ENCODE measurements at places on chromosomes 1 and 21.
A peak's percentile ranks its signal among the peaks of the same experiment; 100 is the strongest.

- no peak for DNase-seq
These were observed 128.8 kb downstream of the KCNJ6 start for GRCh38 chr21:37787456-37787855.

GRCh38 chr1:15245593-15246360, 1.2 kb upstream of the FHAD1 start:
- DNase-seq = no peak

- DNase-seq = no peak
These were observed 227.2 kb downstream of the PTGER3 start for GRCh38 chr1:70820396-70820795.

DNA sequence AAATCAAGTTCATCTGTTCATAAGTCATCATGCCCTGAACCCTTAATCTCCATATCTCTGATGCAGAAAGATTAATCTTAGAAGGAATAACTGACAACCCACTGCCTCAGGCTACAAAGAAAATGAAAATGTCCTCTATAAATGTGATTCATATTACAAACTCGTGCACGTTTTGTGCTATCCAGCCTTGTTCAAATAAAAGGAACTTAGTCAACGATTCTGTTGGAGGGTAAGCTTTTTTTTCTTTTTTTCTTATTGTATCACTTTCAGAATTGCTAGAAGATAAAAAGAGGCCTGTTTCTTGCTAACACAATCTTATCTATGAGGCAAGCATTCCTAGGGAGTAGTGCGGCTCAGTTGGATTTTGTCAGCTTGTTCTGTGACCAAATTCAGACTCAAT, 228.4 kb downstream of the TM2D1 start:
- DNase-seq = no peak

DNA sequence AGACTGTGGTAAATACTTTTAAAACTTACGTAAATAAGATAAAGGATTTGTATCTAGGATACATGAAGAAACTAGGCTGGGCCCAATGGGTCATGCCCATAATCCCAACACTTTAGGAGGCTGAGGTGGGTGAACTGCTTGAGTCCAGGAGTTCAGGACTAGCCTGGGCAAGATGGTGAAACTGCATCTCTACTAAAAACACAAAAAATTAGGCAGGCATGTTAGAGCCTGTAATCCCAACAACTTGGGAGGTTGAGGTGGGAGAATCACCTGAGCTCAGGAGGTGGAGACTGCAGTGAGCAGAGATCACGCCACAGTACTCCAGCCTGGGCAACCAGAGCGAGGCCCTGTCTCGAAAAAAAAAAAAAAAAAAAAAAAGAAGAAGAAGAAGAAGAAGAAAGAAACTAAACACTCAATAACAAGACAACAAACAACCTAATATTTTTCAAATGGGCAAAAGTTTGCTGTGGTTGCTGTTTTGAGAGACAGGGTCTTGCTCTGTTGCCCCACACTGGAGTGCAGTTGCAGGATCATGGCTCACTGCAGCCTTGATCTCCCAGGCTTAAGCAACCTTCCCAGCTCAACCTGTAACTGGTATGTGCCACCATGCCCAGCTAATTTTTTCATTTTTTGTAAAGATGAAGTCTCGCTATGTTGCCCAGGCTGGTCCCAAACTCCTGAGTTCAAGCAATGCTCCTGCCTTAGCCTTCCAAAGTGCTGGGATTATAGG, 78.3 kb downstream of the EIF4G3 start:
- no peak for DNase-seq

DNA sequence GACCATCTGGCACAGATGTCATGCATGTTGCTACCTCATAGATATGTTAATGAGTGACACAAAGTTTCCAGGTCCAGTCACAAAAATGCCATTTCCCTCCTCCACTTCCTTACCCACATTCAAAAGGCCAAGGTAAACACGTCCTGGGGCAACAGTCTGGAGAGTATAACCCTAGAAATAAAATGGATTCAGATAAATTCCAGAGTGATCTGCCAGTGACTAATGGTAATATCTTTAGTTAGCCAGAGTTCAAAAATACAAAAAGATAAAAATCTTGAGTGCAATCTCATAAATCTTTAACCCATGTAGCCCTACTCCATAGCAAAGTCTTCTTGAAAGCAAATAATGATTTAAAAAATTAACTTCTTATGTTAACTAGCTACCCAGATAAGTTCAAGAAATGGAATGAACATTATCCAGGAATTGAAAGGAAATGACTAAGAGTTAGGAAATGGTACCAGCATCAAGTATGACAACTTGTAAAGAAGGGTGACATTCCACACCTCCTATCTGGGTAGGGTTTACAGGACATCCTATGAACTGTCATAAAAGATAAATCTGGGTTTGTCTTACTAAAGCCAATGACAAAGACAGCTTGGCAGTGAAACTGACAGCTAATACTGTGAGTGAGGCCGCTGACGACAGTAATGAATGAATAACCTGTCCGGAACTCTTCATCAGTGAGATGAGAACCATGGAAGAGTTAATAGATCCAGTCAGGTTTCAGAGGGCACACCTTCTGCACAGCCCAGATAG, 18.1 kb downstream of the RGS2 start:
- no peak for DNase-seq

DNA sequence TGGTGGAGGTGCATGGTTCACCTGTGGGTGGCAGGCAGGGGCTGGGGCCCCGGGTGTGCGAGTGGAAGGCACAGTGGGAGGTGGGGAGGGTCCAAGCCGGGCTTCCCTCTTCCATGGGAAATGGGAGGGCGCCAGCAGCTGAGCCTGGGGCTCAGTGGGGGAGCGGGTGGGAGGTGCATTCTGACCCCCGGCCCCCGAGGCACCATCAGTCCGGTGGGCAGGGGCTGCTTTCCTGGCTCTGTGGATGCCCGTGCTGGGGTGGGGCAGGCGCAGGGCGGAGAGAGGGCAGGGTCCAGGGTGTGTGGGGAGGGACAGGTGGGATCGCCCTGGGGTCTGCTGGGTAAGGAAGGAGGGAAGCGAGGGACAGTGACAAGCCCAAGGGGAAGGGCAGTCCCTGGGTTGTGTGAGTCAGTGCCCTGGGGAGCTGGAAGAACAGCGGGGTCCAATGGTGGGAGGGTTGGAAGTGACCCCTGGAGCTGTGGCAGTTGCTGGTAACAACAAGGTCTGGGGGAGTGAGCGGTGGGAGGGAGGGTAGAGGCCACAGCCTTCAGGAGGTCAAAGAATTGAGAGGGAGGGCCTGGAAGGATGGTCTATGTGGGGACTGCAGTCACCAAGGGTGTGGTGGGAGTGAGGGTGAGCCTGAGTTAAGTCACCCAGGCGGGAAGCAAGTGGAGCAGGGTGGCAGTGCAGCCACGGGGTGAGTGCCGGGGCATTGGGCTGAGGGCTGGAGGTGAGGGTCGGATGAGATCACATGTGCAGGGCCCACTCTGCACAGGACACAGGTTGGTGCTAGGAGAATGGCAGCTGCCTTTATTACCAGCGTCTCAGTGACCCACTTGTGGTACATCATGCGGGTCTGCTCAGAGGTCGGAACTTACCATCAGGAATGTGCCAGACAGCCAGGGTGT, 29.6 kb downstream of the LHX4 start:
- DNase-seq = no peak

DNA sequence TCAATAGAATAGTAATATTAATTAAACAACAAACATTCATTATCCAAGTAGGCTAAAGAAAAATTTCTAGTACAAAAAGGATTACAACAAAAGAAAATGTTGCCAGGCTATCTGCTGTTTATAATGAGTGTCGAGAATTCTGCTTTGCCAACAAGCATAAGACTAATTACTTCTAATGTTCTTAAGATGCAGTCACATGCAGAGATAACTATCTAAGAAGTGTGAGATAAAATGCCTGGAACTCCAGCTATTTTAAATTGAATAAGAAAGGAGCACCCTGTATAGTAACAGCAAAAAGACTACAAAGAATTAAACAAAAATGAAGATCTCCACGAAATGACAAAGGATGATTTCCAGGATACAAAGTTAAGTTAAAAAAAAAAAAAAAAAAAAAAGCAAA, 59.9 kb downstream of the APP start:
- DNase-seq = no peak

- DNase-seq = peak; percentile 24
These were observed 434.6 kb upstream of the CHRM3 start for GRCh38 chr1:238951809-238952208.

DNA sequence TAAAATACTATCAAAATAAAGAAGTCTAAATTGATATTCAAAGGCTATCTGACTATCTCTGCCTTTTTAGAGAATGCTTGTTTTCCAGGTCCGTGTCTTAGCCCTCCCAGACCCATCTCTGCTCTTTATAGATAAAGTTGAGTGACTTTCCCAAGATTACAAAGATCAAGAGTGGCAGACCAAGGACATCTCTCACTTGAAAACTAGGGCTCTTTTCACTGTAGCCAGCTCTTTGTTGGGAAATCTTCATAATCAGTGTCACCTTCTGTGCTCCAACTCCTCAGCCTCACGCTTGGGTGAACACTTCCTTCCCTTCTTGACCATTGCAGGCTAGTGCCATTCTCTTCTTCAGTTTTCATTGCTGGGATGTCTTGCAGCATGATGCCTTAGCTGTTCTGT, 211.1 kb downstream of the PBX1 start:
- DNase-seq = no peak

DNA sequence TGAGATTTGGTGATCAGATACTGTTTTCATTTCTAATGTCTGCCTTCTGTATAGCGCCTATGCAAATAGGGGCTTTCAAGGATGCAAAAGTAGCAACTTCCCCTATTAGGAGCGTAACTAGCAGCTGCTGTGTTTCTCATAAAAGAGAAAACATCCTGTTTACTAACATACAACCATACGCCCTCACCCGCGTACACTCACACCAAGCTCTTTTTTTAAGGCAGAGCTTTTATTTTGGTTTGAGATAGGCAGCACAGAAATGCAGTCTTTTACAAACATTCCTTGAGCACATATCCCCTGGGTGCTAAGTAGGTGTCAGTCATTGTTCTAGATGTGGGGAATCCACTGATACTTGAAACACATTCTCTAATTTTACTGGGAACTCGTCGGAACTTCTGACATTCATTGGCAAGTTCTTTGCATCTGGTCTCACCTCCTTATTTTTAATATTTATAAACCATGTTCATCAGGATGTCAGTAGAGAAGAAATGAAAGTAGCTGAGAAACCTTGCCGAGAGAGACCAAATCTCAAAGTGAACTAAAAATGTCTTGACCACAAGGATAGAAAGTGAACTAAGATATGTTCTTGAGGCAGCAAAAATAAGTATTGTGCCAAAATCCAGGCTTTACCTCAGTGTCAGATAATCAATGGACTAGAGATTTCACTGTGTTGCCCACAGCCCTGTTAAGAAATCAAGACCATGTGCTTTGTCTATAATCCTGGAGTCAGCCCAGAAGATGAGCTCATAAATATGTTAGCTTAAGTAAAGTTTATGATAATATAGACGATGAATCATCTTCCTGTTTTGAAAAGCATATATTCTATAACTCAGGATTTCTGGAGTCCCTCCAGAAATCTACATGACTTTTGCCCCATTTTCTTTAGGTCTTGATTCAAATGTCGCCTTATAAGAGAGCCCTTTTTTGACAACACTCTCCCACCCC, 350.9 kb downstream of the ST6GALNAC3 start:
- DNase-seq = no peak

DNA sequence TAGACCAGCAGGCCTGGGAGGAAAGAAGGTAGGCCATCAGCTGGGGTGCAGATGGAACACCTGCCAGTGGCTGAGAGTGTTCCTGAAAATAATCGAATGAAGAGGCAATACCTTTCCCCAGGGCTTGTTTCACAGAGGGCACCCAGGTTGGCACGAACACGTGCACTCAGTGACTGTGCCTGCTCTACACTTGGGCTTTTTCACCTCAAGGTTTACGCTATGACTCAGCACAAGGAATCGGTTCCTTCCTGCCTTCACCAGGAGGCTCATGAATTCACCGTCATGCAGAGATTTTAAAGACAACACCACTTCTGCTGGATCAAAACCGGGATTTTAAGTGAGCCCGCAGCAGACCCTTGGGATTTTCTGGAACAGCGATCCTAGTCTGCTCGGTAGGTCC, 118.5 kb upstream of the ADAR start:
- no peak for DNase-seq

DNA sequence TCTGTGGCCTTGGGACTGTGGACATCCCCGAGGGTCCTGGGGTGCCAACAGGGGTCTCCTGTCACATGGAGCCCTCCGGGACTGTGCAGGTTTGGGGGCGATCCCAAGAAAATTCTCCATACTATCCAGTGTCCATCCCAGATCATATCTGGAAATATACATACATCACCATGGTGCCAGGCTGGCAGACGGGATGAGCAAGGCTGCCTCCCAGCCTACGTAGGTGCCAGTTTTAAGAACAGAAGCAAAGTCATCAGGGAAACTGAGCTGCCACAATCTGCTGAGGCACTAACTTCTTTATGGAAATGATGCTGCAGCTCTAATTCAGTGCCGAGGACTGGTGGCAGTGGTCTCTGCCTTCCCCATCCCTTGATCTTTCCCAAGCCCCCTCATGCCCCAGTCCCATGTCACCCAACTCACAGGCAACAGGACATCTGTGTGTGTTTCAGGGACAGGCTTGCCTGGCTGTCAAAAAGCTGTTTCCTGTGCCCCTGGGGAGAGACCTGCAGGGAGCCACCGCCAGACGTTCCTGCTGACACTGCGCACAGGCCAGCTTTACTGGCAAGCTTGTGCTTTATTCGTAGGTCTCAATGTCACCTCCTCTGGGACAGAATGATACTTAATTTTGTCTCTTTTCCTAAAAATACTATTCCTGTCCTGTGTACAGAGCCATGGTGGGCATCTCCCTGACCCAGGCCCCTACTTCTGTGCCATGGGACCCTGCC, 15.5 kb downstream of the TEX35 start:
- DNase-seq = no peak

- DNase-seq = no peak
These were observed 10.3 kb downstream of the LDLRAD2 start for GRCh38 chr1:21822349-21822748.

DNA sequence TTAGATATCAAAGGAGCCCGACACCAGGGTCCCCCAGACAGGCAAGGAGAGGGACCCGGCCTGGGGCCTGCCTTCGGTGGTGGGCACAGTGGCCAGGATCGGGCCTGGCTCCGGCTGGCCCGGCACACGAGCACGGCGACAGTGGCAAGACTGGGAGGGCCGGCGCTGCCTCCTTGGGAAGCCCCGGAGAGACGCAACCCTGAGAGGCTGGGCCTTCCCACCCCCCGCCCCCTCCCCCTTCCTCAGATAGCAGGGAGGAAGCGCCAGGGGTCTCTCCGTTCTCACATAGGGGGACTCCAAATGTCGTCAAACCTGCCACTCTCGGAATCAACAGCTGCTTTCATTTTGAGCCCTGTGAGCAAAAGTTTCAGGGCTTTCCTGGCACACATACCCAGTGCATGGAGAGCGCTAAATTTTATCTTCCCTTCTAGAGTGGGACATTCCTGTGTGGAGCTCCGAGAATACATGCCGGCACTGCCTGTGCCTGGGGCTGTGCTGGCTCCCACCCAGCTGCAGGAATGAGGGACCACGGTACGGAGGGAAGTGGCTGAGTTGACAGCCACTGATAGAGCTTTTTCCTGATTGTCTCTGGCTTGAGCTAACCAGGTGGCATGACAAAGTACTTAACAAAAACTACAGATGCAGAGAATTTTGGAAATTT, 62.4 kb downstream of the CD247 start:
- no peak for DNase-seq

All from D721Med (cell line).